OCI-M1 (cell line): ENCODE measurements at places on chromosomes 13 and 19.

- no peak for DNase-seq
Observed at GRCh38 chr19:54541712-54542111, 31.9 kb upstream of the LILRA2 start.

GRCh38 chr13:43023289-43023963, at the start of gene DNAJC15:
TSS of gene DNAJC15 (plus strand) at chr13:43023586. CDS start at chr13:43023627, 41 bp downstream.
- peak; percentile 93 for DNase-seq

GRCh38 chr13:110630566-110631119, 15.3 kb downstream of the NAXD start:
- no peak for DNase-seq

GRCh38 chr13:51125495-51126226, 14.6 kb upstream of the C13orf42 start:
- DNase-seq: peak; percentile 72

DNA sequence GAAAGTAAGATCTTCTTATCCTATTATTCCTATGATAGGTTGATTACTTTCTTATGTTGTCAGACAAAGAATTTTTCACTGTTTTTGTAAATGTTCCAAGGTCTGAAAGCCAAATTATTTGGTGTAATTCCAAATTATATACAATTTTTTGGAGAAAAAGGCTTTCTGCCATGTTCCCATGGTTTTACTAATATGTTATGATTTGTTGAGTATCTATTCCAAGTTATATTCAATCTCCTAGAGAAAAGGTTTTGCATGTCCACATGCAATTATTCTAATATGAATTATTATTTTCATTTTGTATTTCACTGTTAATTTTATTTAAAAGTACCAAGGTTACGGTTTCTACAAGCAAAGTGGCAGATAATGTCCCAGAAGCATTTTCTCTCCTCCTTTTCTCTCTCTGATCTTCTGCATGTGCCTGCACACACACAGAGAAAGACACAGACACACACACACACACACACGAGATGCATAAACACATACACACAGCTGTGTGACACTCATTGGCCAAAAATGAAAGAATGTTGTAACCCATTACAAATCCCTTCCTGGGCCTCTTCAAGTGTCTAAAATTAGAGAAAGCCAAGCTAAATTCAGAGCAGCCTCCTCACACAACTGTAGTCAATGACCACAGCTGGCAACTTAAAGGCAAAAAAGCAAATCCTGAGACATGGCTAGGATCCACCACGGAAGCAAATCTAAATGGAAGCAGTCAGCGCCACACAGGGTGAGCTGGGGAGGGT, 621.0 kb downstream of the EFNB2 start:
- peak; percentile 27 for DNase-seq

GRCh38 chr19:38654628-38655055, 7.2 kb downstream of the ACTN4 start:
- DNase-seq: no peak

DNA sequence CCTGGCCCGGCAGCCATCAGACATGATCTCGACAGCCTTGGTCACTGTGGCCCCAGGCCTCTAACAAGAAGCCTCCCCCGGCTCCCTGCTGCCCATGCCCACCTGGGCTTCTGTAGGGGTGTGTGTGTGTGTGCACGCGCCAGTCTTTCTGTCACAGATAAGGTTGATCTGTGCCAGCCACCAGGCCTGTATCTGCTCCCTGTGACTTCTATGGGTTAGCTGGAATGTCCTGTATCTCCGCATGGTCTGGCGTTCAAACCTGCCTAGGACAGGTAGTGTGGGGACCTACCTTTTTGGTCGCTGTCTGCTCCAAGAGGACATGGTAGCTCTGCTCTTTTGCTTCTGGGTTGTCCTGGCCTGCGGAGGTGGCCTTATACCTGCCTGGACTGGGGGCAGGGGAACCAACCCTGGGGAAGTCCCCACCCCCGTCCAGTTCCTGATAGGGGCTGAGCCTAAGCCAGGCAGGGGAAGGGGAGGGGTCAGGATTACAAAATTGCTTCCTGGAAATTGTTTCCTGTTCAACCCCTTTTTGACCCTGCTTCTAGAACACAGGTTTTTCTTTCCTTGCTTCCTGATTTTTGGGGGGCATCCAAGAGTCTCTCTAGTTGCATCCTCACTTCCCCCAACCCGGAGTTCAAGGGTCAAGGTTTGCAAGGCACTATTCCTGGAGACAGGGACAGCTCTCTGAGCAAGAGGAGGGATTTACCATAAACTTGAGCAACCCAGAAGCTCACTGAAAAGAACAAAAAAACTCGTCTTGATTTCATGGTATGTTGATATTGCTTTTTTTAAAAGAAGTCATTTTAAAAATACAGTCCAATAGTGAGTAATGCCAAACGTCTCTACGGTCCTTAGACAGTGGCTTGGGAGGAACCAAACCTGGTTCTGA, at the start of gene LRG1:
Gene LRG1 (minus strand): TSS at position 344 of the 889 bp plus-strand sequence. CDS start 23 bp downstream, at position 321.
- peak; percentile 95 for DNase-seq

DNA sequence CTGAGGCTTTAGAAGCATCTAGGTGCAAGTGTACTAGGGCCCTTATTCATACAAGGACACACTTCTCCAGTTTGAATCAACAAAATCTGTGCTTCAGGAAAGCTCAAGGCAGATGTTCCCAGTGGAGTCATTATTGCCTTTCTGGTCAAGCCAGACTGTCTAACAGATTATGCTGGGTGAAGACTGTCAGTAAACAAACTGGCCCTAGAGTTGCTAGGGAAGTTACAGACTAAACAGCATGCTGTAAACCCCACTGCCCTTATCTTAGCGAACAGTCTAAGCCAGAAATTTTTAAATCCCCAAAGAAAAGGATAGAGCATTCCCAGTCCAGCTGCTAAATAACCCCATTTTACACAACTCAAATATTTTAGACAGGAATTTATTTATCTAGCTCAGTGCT, 1701.3 kb upstream of the PRR20A start:
- peak; percentile 76 for DNase-seq

- no peak for DNase-seq
Observed at GRCh38 chr13:33258808-33259193, 26.8 kb downstream of the STARD13 start.

DNA sequence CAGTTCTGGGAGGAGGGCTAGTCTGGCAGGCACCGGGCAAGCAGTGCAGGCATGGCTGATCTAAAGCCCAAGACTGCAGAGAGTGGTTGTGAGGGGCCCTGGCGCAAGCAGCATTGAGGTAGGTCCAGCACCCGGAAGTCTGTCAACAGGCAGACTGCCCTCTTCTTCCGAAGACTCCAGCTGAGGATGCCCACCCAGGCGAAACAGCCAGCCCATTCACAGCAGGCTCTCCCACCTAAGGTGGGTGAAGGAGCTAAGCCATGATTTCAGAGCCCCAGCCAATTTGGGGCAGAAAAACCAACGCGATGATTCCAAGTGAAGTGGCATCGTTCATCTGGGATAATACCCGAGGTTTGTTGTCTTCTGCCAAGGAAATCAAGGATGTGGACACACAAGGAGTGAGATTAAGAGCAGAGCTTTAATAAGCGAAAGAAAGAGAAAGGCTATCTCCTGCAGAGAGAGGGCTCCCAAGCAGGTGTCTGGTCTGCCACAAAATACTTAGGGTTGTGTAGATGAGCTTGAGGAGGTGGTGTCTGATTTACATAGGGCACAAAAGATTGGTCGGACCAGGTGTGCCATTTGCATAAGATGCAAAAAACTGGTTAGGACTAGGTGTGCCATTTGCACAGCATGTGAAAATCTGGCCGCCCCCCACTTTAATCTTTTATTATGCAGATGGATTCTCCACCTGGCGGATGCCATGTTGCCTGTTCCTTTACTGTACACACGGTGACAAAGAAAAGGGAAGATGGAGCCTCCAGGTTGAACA, 22.6 kb downstream of the FAM124A start:
- DNase-seq: no peak

DNA sequence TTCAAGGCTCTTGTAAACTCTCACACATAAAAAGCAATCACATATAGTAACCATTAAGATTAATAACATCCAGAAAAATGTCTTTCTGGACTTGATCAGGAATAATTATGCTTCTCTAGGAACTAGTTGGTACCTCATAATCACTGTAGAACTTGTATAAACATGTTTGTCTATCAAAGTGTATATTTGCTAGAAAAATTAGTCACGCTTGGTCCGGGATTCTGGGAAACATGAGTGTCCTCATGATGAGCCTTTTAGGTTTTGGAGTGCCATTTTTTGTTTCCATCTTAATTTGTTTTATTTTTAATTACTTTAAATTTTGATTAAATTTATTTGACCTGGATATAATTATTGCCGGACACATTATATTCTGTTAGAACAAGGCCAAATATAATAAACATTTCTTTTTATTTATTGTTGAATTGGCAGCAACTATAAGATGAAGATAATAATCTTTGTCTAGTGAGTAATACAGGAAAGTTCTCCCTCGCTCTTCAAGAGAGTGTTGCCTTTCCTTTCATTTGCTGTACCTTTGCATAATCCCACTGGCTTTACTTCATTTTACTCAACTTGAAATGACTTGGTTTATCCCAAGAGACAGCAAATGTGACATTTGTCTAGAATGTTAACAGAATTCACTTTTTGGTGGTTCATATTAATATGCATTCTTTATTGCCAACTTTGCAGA, 207.0 kb downstream of the NALCN start:
- DNase-seq: no peak

GRCh38 chr13:71399631-71400215, 467.3 kb downstream of the DACH1 start:
- no peak for DNase-seq

DNA sequence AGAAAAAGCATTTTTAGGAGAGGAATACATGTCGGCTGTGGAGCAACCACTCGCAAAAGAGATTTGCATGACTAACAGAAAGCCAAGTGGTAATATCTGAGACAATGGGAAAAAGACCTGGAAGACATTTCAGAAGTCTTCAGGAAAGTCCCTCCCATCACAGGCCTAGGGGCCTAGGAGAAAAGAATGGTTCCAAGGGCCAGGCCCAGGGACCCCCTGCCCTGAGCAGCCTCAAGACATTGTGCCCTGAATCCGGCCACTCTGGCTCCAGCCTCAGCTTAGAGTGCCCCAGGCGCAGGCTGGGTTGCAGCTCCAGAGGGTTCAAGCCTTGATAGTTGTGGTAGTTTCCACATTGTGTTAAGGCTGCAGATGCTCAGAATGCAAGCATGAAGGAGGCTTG, 9.4 kb downstream of the ZNF221 start:
- DNase-seq: no peak

DNA sequence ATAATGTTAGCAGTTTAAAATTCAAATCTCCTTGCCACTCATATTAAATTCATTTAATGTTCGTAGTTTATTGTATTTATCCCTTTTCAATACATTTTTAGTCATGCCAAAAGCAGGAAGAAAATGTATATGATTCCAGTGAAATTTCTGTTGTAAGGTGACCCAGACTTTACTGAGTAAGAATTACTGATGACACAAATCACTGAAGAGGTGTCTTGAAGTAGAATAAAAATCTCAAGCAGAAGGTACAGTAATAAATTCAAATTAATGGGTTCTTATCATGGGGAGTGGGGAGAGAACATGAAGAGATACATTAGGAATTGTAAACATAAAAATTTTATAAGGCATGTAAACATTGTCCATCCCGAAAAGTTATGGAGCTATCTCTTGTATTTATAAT, 19.9 kb downstream of the STARD13 start:
- DNase-seq: no peak

GRCh38 chr13:110340812-110341444, 33.8 kb downstream of the COL4A2 start:
- no peak for DNase-seq

- DNase-seq: no peak
Observed at GRCh38 chr13:41568972-41569351, 111.6 kb downstream of the RGCC start.

DNA sequence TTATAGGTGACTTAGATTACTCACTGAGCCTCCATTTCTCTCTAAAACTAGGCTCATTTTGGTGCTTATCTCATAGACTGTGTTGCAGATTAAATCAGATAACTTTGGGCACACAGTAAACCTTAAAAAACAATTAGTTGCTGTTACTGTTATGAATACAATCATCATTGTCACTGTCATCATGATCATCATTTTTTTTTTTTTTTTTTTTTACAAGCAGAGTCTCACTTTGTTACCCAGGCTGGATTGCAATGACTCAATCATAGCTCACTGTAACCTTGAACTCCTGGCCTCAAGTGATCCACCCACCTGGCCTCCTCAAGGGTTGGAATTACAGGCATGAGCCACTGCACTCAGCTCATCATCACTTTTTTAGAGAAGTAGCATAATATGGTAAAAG, 60.0 kb downstream of the VWA8 start:
- no peak for DNase-seq

GRCh38 chr19:58397533-58398037, 2.1 kb downstream of the RNF225 start:
- DNase-seq: no peak

GRCh38 chr13:56317841-56318240, 822.9 kb upstream of the PRR20A start:
- DNase-seq: no peak

- DNase-seq: no peak
Observed at GRCh38 chr13:112726016-112726767, 36.4 kb downstream of the ATP11A start.

GRCh38 chr19:54873990-54874389, at the start of gene FCAR:
TSS of gene FCAR (plus strand) at chr19:54874235. CDS start at chr19:54874290, 55 bp downstream.
- DNase-seq: no peak

GRCh38 chr13:94329277-94329676, 150.2 kb downstream of the DCT start:
- DNase-seq: peak; percentile 35

DNA sequence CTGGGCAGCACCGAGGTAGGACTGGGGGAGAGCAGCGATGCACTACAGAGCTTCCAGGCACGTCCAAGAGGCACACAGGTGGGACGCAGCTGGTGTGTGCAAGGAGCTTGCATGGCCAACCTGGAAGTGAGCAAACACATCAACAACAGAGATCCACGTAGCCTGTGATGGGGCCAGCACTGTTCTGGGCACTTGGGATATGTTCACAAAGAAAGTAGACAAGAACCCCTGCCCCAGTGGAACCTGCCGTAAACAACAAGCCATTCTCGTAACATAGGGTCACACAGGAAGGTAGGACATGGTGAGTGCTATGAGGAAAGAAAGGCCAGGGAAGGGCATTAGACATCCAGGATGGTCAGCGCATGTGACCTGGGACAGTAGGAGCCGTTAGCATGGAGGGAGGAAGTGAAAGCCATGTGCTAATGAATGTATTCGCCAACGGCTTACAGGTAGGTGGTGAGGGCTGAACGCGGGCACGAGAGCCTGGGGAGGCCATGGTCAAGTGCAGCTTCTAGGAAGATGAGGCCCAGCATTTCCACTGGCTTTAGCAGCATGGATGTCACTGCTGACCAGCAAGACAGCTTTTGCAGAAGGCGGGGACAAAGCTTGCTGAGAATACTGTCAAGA, 105.5 kb downstream of the TEX26 start:
- no peak for DNase-seq

DNA sequence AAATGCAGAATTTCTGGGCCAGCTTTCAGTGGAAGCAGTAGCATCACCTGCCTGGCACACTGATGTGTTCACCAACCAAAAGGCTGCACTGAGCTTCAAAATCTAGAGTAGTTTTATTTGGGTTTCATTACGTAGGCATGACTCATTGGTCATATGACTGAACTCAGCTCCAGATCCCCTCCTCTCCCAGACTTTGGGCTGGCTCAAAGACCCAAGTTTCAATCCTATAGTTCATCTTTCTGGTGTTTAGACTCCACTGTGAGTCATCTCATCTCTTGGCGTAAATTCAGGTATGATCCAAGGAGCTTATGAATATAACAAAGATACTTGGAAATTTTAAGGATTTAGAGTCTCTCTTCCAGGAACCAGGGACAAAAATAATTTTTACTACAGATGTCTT, 17.7 kb downstream of the ZMYM5 start:
- DNase-seq: peak; percentile 36

- no peak for DNase-seq
Observed at GRCh38 chr13:32105653-32106313, 74.2 kb downstream of the FRY start.
